ENCODE measurements at places on chromosomes 3 and 15.

- DNase-seq, result no peak
These were observed 100.7 kb downstream of the ANXA2 start for GRCh38 chr15:60297047-60297446.

- DNase-seq, result no peak
These were observed 2.4 kb upstream of the REC114 start for GRCh38 chr15:73440571-73440970.

DNA sequence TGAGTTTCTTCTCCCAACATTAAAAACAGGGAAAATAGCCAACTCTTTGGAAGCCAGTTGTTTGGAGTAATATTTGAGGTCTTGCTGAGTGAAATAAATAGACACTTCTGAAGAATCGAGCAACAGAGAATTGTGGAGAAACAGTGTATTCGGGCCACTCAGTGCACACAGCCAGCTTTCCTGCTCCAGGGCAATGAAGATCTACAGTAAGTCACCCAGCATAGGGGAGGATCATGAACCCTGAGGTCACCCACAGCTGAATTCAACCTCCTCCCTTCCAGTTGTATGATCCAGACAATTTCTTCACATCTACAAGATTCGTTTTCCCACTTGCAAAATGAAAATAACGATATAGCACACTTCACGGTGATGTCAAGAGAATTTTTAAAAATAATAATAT is 161.7 kb upstream of the BCL6 start:
- no peak for DNase-seq

DNA sequence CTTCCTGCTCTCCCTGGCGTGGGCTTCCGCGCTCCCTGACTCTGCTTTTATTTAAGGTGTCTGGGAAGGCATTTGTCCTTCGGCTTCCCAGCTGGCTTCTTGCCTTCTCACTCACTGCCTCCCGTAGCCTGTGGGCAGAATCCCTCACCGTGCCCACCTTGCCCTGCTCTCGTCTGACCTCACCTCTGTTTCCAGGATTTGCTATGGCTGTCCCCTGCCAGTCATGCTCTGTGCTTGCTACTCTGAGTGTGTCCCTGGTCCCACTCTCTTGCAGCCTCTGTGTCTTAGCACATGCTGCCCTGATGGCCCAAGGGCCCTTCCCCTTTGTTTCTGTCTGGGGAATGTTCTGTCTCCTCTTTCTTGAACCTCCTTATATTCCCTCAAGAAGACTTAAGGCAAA is 26.2 kb downstream of the LPP start:
- no peak for DNase-seq

GRCh38 chr3:138188013-138188730 is 1.1 kb downstream of the ARMC8 start:
- peak; percentile 73 for DNase-seq

All from foreskin fibroblast (primary cell).